ENCODE measurements at places on chromosomes 7 and 10.

DNA sequence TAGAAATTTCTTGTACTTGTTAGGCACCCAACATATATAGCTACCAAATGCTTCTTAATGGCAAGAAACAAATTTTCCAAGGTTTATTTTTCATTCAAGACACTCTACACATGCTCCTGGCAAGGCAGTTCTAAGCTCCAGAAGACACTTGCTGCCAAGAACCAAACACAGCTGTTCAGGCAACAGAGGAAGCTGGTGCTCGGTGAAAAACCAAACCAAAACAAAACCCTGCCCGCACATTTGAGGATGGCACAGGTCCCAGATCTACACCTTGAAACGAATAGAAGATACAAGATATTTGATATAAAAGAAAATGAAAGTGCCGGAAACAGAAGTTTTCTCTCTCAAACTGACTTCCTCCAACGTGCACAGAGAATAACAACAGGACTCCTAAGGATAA, 4.9 kb upstream of the DNTT start:
- DNase-seq, result no peak

DNA sequence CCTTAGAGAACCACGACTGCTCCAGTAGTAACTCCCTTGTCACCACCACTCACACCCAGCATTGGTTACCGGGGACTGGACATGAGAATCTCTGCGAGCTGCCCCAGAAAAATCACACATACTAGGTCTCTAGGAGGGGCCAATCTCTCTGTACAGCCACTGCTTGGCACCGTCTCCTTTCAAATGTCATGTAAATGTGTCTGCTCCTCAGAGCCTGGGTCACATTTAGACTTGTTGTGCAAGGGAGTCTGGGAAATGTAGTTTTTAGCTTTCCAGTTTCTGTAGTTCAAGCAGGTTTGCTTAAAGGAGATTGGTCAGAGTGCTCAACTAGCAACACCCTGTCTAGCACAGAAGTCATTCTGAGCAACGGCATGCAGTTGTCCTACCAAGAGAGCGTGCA, 60.0 kb downstream of the CHN2 start:
- DNase-seq, result no peak

GRCh38 chr7:144023171-144023827, 23.2 kb downstream of the OR6B1 start:
- DNase-seq, result no peak

DNA sequence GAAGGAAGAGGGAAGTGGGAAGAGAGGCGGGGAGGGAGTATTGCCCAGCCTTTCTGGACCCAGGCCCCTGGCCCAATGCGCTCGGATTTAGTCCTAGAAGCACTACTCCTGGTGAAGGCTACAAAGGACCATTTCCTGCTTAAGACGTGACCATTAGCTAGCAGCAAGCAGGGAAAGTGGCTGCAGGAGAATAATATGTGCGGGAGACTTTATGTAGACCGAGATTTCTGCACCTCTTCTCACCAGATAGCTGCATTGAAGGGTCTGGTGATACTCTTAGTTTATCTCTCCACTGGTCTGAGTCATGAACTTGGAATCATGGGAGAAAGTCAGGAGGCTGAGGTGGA, 3.1 kb downstream of the VAX1 start:
- no peak for DNase-seq

- no peak for DNase-seq
These were observed 852.4 kb downstream of the SORCS1 start for GRCh38 chr10:106312087-106312486.

DNA sequence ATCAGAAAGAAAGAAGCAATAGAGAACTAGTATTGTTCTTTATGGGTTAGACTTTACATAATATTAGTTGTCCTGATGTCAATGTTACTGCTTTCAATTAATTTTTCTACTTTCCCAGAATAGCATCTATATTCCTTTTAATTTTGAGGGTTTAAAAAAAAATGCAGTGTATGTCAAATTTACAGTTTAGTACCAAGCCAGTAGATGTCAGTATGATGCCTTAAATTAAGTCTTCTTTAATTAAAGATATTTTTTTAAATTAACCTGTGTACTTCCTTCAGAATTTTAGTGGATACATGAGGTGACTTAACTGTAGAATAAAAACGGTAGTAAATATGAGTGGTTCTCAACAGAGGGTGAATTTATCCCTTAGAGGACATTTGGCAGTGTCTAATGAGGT, 35.2 kb upstream of the STOX1 start:
- DNase-seq, result no peak

- DNase-seq, result no peak
These were observed 62.8 kb downstream of the ZEB1 start for GRCh38 chr10:31381766-31382316.

GRCh38 chr10:28569506-28570159, 36.7 kb downstream of the WAC start:
- DNase-seq, result no peak

DNA sequence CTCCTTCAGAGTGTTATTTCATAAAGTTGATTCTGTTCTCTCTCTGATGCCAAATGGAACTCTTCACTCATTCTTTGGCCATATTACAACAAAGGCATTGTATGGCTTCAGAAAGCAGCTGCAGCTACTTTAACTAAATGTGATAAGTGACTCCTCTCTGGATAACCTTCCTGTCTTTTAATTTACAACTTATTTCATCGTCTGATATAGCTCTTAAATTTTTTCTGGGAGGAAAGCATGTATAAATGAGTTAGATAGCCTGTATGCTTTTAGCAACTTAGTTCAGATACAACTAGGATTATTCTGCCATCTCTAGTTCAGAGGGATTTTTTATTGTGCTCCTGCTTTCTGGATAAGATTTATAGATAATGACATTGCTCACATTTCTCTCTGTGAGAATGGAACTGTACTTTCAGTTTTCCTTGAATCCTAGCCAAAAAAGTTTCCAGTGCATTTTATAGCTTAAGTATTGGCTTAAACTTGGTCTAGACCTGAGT, 57.5 kb downstream of the KLHDC10 start:
- no peak for DNase-seq

DNA sequence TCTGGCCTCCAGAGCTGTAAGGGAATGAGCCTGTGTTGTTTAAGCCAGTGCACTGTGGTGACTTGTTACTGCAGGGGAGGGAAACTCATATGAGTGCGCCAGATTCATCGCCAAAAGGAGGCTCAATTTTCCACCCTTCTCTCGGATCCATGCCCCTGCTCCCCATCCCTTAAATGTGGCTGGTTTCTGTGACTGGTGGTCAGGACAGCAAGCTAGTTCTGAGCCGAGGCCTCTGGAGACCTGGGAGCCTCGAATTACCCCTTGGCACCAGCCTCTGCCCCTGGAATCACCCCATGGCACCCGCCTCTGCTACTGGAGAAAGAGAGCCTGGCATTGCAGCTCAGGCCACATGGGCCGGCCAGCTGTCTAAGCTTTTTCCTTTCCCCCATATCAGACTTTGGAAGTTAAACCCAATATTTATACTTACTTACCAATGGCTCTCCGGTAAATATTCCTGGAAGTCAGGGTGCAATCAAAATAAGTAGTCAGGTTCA, 39.9 kb upstream of the RBM33 start:
- no peak for DNase-seq

DNA sequence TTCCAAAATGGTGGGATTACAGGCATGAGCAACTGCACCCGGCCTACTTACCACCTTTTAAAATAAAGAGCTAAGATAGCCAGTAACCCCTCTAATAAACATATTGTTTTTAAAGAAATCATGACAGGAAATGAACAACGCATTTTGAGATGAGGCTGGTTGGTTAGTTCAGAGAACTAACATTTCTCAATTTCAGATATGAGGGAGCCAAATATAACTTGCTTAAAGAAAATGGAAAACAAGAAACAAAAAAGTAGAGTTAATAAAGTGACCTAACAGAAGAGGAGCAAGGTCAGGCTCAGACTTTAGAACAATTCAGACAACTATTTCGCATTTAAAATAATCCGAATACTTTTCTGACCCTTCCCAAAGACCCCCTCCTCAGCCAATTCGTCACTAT, 254.9 kb upstream of the PHF14 start:
- no peak for DNase-seq

- DNase-seq, result no peak
These were observed 704.9 kb upstream of the LRRN3 start for GRCh38 chr7:110386006-110386405.
